Activated CD4-positive, alpha-beta T cell treated with anti-CD3 and anti-CD28 coated beads, Interleukin-2, amount 10 ng/mL, durations not matched to agents 7 days and 5 days (primary cell): ENCODE measurements at places on chromosomes 2 and 18. TPM values are rescaled to one million over a fixed set of nuclear protein-coding genes. Genes with fewer than 3 reads are reported as not detected.
A peak's percentile ranks its signal among the peaks of the same experiment; 100 is the strongest.

- DNase-seq: no peak
Observed at GRCh38 chr18:54830866-54831265, 2.6 kb downstream of the RAB27B start.

GRCh38 chr18:75112186-75113096, 96.5 kb downstream of the PTGR3 start:
- no peak for DNase-seq

DNA sequence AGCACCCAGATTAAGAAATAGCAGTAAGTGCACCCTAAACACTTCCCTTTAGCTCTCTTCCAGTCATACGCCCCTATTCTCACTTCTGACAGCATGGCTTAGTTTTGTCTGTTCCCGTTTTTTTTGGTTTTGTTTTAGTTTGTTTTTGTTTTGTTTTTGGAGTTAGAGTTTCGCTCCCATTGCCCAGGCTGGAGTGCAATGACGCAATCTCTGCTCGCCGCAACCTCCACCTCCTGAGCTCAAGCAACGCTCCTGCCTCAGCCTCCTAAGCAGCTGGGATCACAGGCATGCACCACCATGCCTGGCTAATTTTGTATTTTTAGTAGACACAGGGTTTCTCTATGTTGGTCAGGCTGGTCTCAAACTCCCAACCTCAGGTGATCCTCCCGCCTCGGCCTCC, 2067.7 kb downstream of the SUCLG1 start:
- DNase-seq: no peak

DNA sequence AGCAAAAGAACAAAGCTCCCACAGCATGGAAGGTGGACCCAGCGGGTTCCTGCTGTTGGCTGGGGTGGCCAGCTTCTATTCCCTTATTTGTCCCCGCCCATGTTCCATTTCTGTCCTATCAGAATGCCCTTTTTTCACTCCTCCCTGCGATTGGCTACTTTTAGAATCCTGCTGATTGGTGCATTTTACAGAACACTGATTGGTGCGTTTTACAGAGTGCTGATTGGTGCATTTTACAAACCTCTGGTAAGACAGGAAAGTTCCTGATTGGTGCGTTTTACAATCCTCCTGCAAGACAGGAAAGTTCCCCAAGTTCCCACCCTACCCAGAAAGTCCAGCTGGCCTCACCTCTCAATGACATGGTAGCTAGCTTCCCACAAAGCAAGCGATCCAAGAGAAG, 40.2 kb upstream of the UGP2 start:
- DNase-seq: no peak

DNA sequence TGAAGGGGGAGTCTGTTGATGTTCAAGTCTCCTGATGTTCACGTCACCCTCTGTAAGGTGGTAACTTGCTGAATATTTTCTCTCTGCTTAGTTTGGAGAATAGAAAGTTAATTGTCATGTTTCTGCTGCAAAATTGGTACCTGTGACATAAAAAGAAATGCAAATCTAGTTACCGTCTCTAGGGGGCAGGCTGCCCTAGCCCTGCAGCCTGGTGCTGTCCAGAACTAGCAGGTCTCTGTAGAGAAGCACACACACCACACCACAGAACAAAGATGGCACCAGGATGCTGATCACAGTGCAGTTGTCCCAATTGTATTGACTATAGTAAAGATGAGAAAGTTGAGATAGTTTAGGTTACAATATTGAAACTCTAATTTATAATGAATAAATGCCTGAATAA, 47.0 kb downstream of the SLC9A4 start:
- DNase-seq: peak; percentile 15

DNA sequence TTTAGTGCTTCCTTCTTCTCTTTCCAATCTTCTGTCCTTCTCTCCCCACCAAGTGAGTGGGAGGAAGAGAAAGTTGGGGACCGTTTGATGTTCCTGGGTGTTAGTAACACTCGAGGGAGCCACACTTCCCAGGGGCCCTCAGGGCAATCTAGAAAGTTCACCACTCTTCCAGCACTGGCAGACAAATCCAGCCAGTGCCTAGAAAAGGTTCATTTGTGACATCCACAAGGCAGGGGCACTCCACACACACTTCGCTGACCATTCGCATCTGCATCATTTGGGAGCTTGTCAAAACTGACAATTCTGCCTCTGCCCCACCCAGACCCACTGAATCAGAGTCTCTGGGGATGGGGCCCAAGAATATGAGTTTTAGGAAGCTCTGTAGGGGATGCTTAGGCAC, 86.8 kb upstream of the ST3GAL5 start:
- DNase-seq: no peak

GRCh38 chr2:9950521-9951271, 797 bp upstream of the GRHL1 start:
- DNase-seq: peak; percentile 45

GRCh38 chr2:61969376-61969775, 63.9 kb downstream of the COMMD1 start:
- no peak for DNase-seq

GRCh38 chr2:278312-278926, 9.5 kb downstream of the ALKAL2 start:
- DNase-seq: no peak

- no peak for DNase-seq
Observed at GRCh38 chr18:79699653-79700052, 20.1 kb downstream of the CTDP1 start.

GRCh38 chr18:37527395-37527794, 38.2 kb downstream of the CELF4 start:
- DNase-seq: no peak

DNA sequence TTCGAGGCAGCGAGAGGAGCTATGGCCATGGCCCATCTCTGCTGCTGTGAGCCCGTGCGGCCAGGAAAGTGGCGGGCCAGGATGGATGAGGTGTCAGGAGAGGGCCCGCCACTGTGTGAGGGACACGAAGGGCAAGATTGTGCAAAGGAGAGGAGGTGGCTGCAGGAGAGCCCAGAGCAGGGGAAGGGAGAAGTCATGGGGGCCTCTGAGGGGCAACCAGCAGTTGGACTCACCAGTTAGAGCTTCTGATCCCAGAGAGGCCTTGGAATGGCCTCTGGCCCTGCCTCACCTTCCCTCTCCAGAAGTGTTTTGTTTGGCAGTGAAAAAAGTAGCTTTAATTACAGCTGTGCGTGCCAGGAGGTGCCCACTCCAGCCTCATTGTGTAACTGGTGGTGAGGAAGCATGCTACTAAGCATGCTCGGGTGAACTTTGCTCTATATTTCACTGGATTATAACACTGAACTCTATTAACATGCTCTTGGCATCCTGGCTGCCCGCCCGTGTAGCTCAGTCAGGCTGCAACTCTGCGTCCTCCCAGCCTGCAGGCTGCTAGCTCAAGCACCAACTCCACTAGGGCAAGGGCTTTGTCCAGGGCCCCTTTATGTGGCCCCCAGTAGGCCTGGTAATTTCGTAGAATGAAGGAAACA, 34.2 kb downstream of the IMPA2 start:
- no peak for DNase-seq

- no peak for DNase-seq
Observed at GRCh38 chr2:104476563-104476988, 377.3 kb upstream of the POU3F3 start.

GRCh38 chr2:205411558-205411957, 270.7 kb upstream of the NRP2 start:
- no peak for DNase-seq

The REL gene
- total RNA-seq: 18.4 TPM

The GPC1 gene
- 7.3 TPM for total RNA-seq

The HOXD1 gene
- total RNA-seq: not detected

The CSRNP3 gene
- total RNA-seq: not detected

The LYPD6 gene
- total RNA-seq: not detected

The IL18R1 gene
- 22.1 TPM for total RNA-seq

The NCKAP1 gene
- total RNA-seq: 0.87 TPM

The FAP gene
- total RNA-seq: not detected

The CCDC74A gene
- total RNA-seq: 3.2 TPM
